T-helper 17 cell (primary cell): ENCODE measurements at places on chromosomes 3 and 15.

DNA sequence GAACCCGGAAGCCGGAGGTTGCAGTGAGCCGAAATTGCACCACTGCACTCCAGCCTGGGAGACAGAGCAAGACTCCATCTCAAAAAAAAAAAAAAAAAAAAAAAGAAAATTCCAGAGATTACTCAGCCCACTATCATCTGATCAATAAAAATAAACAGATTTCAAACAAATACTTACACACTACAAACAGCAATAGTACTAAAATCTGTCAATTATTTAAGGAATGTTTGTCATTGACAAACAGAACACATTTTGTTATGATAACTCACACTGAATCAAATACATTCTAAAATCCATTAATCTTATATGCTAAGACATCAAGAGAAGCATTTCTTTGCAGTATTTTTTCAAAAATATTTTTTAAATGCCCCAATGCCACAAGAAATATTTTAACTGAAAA, 7.6 kb downstream of the MYO9A start:
- DNase-seq, result no peak

DNA sequence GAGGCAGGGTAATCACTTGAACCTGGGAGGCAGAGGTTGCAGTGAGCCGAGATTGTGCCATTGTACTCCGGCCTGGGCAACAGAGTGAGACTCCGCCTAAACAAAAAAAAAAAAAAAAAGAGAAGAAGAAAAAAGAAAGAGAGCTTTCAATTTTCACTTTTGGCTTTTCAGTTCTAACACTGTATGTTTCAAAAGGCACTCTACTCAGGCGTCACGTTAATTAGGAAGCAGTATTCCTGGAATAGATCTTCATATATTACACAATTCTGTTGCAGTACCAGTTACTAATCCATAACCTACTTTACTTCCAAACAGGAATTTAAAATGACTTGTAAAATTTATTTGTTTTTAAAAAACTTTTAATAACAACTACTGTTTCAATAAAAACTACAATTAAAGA, 131.7 kb upstream of the PLXND1 start:
- no peak for DNase-seq

DNA sequence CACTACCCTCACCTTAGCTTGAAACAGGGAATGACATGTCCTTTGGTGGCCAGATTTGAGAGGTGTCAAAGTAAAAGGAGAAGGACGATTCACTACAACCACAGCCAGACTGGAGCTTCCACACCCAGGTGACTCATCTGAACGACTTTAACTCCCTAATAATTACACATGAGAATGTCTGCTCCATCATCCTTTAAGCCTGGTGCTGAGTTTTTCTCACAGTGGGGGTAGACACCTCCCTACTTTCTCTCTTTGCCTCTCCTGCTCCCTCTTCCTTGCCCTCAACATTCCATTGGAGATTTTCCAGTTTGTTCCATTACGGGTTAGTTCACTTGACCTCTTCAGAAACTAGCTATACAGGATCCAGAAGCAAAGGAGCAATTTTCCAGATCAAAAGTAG, 154.3 kb upstream of the BHLHE40 start:
- no peak for DNase-seq

- DNase-seq, result no peak
Observed at GRCh38 chr3:144636833-144637232, 665.2 kb downstream of the DIPK2A start.

- DNase-seq, result no peak
Observed at GRCh38 chr15:56619887-56620286, 113.4 kb downstream of the ZNF280D start.

DNA sequence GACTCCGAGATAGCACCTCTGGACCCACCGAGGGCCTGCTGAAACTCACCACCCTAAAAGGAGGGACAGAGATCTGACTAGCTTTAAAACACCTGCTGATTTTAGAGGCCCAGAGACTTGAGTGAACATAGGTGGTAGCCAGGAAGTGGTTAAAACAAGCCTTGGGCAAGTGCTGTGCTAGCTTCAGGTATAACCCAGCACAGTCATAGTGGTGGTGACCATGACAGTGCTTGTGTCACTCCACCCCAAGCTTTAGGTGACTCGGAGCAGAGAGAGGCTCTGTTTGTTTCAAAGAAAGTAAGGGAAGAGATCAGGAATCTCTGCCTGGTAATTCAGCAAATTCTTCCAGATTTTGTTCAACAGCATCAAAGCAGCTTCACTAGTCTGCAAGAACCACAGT, 641.1 kb upstream of the BCHE start:
- no peak for DNase-seq

GRCh38 chr15:74044267-74045110, 37.9 kb downstream of the GOLGA6A start:
- no peak for DNase-seq

- no peak for DNase-seq
Observed at GRCh38 chr15:66430627-66431255, 44.0 kb downstream of the MAP2K1 start.

DNA sequence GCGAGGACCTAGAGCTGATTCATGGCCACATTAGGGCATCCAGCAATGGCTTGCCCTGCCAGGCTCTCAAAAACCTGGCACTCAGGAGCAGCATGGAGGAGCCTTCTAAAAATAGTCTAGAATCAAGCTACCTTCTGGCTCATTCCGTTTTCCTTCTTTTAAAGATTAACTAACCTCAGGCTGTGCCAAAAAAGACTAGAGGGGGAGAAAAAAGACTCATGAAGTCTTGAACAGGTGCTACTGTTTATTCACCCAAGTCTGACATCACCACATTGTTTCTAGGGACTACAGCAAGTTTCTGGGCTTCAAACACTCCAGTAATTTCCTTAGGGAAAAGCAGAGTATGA, 125.8 kb downstream of the TNIK start:
- DNase-seq, result no peak

- no peak for DNase-seq
Observed at GRCh38 chr3:117350371-117350770, 640.8 kb downstream of the TUSC7 start.
